Esophagus squamous epithelium (tissue), 5 donors: ENCODE measurements at places on chromosomes 4 and X.

DNA sequence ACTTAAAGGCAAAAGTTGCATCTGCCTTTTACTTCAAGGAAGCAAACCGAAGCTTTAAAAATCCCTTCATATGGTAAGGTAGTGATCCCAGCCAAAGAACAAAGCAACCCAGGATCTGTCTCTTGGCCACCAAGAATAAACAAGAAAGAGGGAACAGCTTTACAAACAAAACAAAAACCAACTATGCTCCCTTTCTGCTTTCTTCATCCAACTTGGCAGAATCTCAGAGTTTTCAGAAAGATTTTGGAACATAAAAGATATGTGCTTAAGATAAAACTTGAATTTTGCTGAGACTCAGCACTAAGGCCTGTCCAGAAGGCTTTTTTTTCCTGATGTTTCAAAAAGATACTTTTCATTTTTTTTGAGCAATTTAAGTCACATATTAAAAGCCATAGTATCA, 94.0 kb downstream of the COL4A6 start:
- DNase-seq = no peak

GRCh38 chrX:154002215-154002719, 17.4 kb downstream of the IRAK1 start:
- no peak for DNase-seq

DNA sequence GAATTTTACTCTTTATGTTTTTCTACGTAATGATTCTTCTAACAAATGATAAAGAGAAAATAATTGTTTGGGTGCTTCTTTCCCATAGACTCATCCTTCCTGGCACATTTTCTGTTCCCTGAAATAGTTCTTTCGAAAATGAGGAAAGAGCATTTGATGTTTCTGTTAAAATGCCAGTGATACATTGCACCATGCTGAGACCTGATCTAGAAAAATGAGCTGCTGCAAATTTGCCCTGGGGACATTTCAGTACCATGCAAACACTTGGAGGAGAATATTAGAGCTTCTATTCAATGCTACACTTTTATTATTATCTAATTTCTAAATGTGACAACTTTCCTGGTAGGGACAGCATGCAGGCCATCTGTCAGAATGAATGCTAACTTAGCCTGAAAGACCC, 83.3 kb downstream of the C4orf33 start:
- no peak for DNase-seq

GRCh38 chr4:16237715-16238114, 11.4 kb upstream of the TAPT1 start:
- DNase-seq = no peak

DNA sequence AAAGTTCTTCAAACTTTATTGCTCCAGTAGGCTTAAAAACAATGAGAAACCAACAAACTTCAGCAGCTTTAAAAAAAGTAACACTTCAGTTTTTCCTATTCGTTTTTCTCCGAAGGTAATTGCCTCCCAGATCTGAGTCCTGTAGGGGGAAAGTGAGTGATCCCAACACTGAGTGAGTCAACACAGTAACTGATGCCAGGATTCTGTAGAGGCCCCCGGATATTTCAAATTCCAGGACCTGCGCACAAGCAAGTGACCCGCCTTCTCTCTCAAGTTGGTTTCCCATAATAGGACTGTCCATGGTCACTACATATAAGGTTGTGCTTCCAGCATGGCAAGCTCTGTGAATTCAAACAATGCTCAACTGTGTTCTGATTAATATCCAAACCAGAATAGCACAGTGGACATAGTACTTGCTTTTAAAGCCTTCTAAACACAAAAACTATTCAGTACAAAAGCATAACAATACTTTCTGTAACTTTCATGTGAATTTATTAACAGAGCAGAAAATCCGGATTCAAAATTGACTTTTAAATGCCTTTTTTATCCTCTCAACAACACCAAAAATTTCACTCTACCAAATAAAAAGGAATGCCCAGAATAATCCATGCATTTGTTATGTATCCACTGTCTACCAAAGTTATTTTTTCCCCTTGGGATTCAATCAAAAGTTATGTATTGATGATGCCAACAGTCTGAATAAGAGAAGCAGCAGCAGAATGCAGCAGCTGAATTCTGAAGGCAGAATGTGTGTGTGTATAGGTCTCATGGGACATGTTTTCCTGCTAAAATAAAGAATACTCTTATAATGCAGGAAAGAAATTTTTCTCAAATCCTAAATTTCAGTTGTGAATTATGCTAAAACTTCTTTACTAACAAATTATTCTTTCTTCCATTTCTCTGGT, at the start of gene DMD:
Gene DMD (minus strand): TSS at position 194 of the 905 bp plus-strand sequence. CDS start 237 bp downstream, outside the sequence.
- no peak for DNase-seq

- no peak for DNase-seq
These were observed 126.7 kb upstream of the MBNL3 start for GRCh38 chrX:132615391-132616131.

- DNase-seq = no peak
These were observed 400.1 kb upstream of the NWD2 start for GRCh38 chr4:36844448-36844847.

DNA sequence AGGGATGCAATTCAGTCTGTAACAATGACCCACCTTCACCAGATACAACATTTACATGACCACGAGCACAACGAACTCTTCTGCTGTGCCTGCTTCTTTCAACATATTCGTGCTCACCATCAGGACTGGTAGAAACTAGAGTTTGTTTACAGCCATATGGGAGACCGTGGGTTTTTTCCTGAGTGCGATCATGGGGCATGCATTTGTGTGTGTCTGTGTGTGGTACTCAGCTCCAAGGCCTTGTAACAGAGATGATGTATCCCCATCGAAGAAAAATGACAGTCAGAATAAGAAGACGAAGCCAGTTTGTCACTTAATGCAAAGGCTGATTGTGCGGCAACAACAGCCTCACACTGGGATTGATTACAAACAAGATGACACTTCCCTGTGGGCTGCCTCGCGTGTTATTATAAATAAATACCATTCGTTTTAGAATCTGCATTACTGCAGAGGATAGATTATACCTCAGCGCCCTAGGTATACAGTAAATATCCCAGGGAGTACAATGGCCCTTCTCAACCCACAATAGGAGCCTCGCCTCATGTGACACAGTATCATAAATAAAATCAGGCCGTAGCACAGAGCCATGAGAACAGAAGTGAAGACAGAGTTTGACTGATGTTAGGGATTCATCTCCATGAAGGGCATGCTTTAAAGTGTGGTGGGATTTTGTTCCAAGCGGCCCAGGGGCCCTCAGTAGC, 97.3 kb upstream of the NOCT start:
- DNase-seq = no peak

DNA sequence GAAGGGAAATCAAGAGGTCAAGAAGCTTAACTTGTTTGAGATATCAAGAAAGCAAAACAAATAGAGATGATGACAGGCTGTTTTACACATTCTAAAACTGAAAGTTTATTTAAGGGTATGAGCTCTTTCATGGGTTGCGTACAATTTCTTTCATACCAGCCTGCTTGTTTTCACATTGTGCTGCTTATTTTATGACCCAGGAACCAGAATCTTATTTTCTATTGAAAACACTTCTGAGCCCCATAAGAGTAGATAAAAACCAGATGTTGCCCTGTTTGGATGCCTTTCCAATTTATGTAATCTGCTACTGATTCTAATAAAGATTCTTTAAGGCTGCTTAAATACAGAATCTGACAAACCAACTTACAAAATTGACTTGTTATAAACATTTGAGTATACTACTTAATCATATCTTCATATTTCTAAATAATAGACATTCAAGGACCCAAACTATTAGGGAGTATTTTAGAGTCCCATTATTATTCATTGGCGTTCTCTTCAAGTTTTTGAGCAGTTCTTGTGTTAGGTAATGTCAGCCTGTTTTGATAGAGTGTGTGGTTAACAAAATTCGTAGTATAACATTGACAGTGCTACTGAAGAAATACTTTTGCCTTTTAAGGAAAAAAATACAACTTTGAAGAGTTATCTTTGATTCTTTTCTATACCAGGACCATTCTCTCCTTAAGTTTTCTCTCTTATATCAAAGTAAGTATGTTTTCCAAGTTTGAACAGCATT, 74.4 kb downstream of the PDLIM5 start:
- DNase-seq = no peak

DNA sequence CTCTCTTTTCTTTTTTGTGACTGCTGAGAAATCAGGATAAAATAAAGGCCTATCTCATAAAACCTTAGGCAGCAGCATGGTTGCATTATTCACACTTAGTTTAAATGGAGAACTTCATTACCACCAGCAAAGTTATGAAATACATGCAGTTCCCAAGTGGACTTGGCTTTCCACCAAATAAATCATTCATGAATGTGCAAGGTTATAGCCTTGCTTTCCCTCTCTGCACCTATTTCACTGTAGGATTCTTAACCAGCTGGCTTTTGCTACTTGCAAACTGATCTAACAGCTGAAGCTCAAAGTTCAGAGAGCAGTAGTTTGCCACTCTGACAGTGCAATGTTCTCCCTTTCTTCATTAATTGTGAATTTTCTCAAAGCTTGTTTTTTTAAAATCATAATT, 140.1 kb upstream of the SMIM31 start:
- no peak for DNase-seq

GRCh38 chr4:153480704-153481103, 14.5 kb downstream of the TMEM131L start:
- DNase-seq = no peak

DNA sequence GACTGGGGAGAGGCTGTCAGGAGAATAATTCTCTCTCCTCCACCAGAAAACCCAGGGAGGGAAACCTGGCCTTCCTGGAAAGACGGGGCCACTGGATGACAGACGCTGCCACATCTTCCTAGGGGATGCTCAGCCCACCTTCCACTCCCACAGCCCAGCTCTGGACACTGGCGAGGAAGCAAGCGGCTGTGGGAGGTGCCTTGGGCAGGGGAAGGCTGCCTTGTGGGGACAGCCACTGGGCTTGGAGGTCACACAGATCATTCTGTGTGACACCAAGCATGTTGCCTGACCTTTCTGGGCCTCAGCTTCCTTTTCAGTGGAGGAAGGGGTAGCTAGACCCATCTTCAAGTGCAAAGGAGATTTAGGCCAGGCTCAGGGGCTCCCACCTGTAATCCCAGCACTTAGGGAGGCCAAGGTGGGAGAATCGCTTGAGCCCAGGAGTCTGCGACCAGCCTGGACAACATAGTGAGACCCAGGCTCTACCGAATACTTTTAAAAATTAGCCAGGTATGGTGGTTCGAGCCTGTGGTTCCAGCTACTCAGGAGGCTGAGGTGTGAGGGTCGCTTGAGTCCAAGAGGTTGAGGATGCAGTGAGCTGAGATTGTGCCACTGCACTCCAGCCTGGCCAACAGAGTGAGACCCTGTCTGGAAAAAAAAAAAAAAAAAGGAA, 9.8 kb upstream of the MSX1 start:
- no peak for DNase-seq

GRCh38 chr4:122552898-122553297, 68.0 kb downstream of the IL21 start:
- no peak for DNase-seq

- no peak for DNase-seq
These were observed 7.6 kb upstream of the SOWAHB start for GRCh38 chr4:76905521-76905920.

- DNase-seq = no peak
These were observed 783 bp downstream of the RBPJ start for GRCh38 chr4:26321373-26322221.

DNA sequence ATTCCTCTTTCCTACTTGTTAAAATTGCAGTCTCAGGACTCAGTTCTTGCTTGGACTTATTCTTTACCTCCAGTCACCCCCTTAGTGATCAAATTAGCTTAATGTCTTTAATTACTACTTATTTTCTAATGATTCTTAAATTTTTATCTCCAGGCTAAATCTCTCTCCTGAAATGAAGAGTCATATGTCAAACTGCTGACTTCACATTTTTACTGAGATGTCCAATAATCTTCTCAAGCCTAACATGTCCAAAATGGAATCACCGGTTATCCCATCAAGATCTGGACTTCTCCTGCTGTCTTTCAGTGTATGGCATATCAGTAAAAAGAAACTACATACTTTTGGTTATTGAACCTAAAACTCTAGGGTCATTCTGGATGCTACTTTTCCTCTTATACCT, 332.3 kb upstream of the HTR2C start:
- DNase-seq = no peak

- DNase-seq = no peak
These were observed 764 bp upstream of the MTHFD2L start for GRCh38 chr4:74157154-74157553.

DNA sequence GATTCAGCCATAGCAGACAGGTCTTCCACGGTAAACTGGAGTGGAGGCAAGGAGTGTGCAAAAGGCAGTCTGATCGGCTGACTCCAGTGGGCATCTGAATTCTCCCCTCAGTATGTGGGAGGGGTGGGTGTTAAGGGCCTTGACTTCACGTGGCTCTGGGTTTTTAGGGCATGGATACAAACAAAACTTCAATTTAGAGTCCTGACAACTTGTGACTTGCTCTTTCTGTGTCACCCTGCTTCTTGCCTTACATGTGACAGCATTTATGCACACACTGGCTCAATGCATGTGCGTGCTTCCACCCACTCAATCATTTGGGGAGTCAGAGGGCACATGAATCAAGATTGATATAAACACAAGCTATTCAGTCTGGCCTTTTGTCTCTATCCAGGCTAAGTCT, 17.5 kb downstream of the PLP1 start:
- no peak for DNase-seq

- DNase-seq = no peak
These were observed 402.4 kb upstream of the NDST4 start for GRCh38 chr4:115515772-115516171.

DNA sequence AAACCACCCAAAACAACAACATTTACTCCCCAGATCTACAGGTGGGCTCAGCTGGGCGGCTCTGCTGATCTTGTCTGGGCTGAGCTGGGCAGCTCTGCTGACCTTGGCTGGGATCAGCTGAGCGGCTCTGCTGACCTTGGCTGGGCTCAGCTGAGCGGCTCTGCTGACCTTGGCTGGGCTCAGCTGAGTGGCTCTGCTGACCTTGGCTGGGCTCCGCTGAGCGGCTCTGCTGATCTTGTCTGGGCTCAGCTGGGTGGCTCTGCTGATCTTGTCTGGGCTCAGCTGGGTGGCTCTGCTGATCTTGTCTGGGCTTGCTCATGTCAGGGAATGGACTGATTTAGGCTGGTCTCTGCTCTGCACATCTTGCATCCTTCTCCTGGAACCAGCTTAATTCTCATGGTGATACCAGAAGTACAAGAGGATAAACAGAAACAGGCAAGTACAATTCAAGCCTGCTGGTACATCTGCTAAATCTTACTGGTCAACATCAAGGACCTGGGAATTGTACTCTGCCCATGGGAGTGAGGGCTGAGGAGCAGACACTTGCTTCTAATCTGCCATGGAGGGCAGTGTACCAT, 248.5 kb upstream of the PSAPL1 start:
- DNase-seq = no peak

GRCh38 chrX:118884552-118885138, 61.0 kb downstream of the ZCCHC12 start:
- DNase-seq = no peak

GRCh38 chrX:80573275-80573674, 153.0 kb downstream of the TENT5D start:
- DNase-seq = no peak
